ENCODE measurements at places on chromosomes 5 and 9.

DNA sequence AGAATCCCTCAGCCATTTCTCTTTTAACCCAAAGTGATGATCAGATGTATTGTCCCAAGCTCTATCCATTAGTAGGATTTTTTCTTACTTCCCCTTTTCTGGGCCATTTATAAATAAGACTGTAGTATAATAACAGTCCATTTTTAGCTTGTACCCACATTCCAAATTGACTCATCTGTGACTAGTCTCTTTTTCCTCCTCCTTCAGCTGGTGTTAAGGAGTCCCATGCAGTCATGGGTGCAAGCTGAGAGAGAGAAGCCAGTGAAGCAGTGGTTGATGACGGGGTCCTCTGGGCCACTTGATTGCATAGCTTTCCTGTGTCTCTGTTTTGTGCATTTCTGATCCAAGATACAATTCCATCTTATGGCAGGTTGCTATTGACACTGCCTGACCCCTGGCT is 476.0 kb upstream of the CD180 start:
- DNase-seq, result no peak

GRCh38 chr9:95460518-95461164 is 56.1 kb downstream of the PTCH1 start:
- no peak for DNase-seq

DNA sequence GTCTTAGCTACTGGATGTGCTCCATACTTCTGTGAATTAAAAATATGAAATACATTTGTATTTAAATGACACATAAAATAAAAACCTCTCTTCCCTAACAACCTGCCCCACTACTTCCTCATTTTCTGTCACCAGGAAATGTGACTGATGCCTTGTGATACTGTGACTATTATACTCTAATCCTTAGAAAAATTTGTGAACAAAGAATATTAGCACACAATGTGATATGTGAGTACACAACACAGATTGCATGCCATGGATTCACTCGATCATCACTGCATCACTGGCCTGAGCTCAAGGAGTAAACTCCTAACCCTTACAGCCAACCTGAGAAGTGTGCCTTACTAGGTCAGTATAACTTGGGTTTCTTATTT is 281.0 kb downstream of the EFNA5 start:
- DNase-seq, result no peak

- DNase-seq, result no peak
Observed at GRCh38 chr5:62283005-62283404, 23.0 kb upstream of the KIF2A start.

- DNase-seq, result no peak
Observed at GRCh38 chr5:142811866-142812557, 41.8 kb downstream of the ARHGAP26 start.

DNA sequence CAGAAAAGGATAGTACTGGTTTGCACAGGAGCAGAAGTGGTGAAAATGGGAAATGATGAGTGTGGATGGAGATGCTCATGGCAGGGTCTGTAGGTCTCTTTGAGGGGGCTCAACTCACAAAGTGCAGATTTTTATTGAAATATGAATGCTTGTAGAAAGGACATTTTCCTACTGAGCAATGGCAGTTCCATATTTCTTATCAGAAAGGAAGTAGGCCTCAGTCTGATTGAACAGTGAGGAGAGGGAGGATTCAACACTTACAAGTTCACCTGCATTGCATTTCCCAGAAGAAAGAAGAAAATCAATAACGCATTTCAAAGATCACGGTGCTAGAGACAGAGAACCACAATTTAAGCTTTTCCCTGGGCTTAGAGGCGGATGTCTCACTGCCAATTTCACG is 49.2 kb downstream of the ANXA2R start:
- DNase-seq, result no peak

- no peak for DNase-seq
Observed at GRCh38 chr9:124386201-124386600, 29.0 kb downstream of the PSMB7 start.

DNA sequence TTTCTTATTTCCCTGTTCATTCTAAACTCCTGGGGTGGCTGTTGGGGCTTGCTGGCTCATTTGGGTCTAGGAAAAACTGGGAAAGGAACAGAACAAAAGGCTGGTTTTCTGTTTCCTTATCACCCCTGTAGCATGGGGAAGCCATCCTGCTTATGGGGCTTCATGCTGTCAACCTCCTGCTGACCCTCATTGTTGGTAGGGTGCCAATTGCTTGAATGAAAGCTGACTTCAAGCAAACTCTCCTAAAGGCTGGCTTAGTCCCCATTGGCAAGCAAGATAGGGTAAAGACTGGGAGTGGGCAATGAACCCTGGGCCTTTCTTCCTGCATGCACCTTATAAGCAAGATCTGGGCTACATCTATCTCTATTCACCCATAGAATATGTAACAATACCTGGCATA is 511.6 kb downstream of the DMAC1 start:
- no peak for DNase-seq

- DNase-seq, result no peak
Observed at GRCh38 chr9:114130624-114131277, 24.6 kb upstream of the COL27A1 start.

- DNase-seq, result no peak
Observed at GRCh38 chr5:110785356-110785755, 46.5 kb downstream of the SLC25A46 start.

DNA sequence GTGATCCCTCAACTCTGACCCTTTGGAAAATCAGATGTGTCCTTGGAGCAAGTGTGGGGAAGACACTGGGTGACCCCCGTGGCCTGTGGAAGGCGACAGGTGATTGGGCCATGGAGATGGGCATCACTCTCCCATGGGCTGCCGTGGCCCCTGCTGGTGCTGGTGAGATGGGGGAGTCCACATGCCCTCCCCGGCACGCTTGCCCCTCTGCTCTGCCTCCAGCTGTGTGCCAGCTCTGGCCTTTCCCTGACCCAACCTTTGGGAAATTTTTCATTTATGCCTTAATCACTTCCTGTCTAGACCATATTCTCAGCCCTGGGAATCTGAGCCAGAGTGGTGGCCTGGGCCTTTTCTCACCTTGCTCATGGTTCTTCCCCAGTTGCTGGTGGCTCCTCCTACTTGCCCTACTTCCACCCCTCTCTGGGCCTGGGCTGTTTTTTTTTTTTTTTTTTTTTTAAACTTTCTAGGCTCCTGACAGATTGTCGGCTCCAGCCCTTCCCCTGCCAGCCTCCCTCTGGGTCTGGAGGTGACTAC is 56.6 kb downstream of the RGS3 start:
- DNase-seq, result no peak

DNA sequence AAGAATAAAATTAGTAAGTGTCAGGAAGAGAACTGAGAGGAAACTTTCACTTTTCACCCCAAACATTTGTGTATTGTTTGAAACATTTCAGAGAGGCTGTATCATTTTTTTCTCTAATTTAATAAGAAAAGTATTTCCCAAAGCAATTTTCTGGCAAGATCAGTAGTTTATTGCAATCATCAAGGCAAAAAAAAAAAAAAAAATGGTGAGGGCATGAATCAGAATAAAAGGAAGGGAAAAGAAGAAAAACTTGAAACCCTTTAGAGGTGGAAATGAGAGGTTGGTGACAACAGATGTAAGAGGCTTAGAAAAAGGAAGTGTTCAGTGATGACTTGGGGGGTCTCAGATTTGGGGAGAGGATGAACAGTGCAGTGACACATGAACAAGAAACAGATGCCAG is 13.3 kb downstream of the SHC3 start:
- no peak for DNase-seq

DNA sequence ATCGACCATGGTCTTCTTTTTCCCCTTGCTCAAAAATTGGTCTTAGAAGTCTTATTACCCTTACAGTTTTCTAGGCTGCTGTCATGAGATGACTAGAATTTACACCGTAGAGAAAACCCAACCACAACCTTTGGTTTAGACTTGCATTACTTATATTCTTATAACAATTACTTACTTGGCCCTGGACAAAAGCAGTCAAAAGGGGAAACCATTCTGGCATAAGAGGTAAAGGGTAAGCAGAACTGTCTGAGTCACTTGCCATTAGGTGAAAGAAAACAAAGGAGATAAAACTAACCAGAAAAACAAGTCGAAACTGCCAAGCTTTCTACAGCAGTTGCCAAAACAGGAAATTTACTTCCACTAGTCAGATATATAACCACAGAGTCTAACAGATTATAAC is 17.9 kb downstream of the TMEM245 start:
- DNase-seq, result no peak

DNA sequence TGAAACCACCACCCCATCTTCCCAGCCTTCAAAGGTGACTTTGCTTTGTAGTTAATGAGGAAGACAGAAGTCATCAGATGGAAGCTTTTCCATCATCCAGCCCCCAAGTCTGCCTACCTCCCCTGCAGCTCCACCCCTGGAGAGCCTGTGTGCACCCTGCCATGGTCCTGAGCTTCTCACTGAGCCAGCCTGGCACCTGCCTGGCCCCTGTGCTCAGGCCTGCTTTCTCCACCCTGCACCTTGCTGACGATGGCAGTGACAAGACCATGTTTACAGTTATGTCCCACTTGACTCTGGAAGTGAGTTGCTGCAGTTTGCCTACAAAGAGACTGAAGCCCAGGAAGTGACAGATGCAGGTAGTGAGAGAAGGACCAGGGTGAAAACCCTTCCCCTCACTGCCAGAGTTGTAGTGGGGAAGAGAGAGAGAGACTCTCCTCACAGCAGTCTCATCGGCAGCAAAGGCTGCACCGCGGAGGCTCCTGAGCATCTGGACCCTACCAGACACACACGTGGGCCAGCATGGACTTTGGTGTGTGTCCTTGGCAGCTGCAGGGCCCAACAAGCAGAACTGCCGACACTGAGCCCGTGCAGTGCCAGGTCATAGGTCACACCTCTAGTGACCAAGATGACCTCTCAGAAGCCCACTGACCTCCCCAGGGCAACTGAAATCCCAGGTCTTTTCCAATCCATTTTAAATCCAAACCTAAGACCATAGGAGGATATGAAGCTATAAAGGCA is 107.1 kb downstream of the CACNA1B start:
- DNase-seq, result no peak

DNA sequence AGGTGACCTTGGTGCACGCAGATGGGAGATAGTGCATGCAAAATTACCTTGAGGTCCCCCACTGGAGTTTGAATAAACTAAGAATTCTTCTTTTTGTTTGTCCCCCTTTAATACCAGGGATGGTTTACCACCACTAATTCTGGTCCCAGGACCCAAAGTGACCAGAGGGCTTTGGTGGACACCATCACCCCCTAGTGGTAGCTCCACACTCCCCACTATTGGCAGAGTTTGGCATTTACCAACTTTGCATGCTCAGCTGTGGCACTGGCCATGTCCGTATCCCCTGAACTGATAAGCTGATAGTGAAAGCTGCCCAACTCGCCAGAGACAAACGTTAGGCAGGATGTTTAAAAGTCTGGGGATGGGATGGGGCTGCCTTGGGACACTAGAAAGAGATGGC is 3.3 kb downstream of the ASTN2 start:
- DNase-seq, result no peak

GRCh38 chr9:120574473-120574872 is 5.5 kb downstream of the CDK5RAP2 start:
- DNase-seq, result no peak

GRCh38 chr5:56264417-56265025 is 31.4 kb upstream of the ANKRD55 start:
- DNase-seq, result no peak

DNA sequence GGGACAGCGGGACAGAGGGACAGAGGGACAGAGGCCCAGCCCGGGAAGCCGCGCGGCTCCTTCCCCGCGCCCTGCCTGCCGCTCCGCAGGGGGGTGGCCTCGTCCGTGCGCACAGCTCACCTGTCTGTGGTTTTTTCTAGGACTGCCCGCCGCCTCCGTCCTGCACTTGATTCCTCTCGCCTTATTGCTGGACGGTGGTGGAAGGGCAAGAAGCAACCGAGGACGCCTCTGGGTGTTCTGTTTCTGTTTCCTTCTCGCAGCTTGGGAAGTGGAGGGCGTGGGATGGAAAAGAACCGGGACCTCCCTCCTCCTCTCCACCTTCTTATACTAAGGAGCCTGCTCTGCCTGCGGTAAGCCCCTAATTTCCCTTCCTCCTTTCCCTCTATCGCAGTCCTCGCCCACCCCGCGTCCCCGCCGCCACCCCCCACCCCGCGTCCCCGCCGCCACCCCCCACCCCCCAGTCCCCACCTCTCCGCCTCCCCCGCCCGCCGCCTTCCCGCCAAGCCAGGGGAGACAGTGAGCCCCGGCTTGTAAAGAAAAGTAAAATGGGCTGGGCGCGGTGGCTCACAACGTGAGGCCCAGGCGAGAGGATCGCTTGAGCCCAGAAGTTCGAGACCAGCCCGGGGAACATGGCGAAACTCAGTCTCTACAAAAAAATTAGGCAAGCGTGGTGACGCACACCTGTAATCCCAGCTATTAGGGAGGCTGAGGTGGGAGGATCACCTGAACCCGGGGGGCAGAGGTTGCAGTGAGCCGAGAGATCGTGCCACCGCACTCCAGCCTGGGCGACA is 9.6 kb upstream of the FLT4 start:
- DNase-seq, result no peak

DNA sequence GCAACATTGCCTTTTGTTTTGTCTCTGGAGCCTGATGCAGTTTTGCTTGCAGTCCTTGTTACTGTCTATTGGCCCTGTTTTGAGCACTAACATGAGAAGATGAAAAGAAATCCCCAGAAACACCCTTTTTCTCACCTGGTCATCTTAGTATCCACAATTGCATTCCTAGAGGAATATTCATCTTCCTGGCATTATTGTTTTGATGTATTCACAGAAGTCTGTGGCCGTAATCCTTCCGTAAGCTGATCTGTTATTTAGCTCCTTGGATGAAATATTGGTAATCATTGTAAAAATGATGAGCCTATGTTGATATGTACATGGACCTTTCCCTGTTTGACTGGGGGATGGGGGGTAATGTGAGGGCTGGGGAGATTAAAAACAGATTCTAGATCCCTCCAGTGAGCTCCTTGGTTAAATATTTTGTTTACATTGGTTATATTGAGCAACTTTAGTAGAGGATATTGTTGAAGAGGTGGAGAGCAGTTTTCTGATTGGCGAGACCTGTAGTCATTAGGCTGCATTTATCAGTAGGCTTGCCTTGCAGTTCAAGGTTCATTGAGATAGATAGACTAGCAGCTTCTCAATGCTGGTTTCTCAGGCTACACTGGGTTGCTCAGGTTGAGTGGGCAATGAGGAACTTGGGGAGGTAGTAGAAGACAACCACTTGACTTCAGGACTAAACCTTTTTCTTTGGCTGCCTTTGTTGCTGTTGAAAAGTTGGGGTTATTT is 117.5 kb downstream of the MACIR start:
- DNase-seq, result no peak

GRCh38 chr9:77518688-77519087 is 129.4 kb downstream of the GNA14 start:
- no peak for DNase-seq

DNA sequence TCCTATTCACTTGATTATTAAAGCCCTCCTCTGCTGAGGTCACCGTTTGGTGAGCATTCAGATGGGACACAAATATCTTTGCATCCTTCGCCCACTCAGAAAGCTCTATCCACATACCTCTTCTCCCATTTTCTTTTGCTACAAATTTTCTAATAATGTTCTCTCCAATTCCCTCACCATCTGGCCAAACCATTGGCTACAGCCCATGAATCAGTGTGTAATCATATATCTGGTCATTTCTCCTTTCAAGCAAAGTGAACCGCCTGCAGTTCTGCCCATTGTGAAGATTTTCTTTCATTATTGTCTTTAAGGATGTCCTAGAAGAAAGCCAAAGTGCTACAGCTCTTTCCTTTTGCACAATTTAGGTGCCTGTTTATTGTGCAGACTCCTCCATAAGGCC is 54.2 kb upstream of the DAPK1 start:
- no peak for DNase-seq

- DNase-seq, result no peak
Observed at GRCh38 chr9:122340161-122340560, 30.7 kb upstream of the PTGS1 start.

GRCh38 chr5:5154733-5155132 is 14.6 kb downstream of the ADAMTS16 start:
- no peak for DNase-seq

- DNase-seq, result peak; percentile 33
Observed at GRCh38 chr5:135454946-135455345, 2.8 kb upstream of the TIFAB start.

All from left forelimb (tissue), 1 donor.